ENCODE measurements at places on chromosomes 5 and 9. TPM values are rescaled to one million over a fixed set of nuclear protein-coding genes. Genes with fewer than 3 reads are reported as not detected.

CYFIP2 gene
- total RNA-seq = 2.9 TPM

HNRNPA0 gene
- 33.3 TPM for total RNA-seq

BARHL1 gene
- total RNA-seq = not detected

HTR4 gene
- total RNA-seq = not detected

PCDHGA8 gene
- total RNA-seq = 0.18 TPM

PLPPR1 gene
- not detected for total RNA-seq

TCERG1 gene
- total RNA-seq = 126 TPM

GRCh38 chr9:137460363-137461315, 1.5 kb upstream of the NSMF start:
- no peak for DNase-seq

DNA sequence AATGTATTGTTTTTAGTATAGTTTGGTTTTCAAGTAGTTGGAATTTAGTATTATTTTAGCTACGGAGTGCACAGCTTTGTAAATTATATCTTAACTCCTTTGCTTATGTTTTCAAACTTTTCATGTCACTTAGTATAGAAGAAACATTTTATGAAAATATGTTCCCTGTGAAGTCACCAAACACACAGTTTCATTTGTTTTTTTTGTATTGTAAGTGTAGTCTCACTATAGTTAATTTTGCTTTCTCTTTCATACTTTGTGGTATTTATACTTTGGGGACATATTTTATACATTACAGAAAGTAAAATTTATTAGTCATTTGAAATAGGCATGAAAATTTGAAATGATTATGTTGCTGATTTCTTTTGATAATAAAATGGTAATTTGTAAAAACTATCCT, 5.0 kb downstream of the CHSY3 start:
- no peak for DNase-seq

DNA sequence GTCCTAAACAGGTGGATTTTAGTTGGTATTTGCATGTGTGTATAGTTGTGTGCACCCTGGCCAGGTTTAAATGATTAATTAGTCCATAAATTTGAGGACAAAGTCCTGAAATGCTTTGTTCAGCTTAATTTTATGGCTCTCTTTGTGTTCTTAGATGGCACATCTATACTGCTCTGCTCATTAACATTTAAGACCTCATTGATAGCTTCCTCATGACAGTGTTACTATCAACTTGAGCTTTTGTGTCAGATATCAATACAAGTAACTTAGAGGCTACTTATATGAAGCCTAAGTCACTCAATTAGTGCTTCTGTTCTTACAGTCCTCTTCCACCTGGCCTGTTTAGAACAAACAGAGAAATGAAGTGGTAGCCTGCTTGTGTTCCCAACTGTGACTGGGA, 240.9 kb downstream of the TRPM3 start:
- DNase-seq = no peak

- DNase-seq = no peak
Measured at GRCh38 chr5:176447591-176447977, 601 bp upstream of the FAF2 start.

GRCh38 chr5:170576602-170577535, 73.0 kb downstream of the KCNIP1 start:
- no peak for DNase-seq

DNA sequence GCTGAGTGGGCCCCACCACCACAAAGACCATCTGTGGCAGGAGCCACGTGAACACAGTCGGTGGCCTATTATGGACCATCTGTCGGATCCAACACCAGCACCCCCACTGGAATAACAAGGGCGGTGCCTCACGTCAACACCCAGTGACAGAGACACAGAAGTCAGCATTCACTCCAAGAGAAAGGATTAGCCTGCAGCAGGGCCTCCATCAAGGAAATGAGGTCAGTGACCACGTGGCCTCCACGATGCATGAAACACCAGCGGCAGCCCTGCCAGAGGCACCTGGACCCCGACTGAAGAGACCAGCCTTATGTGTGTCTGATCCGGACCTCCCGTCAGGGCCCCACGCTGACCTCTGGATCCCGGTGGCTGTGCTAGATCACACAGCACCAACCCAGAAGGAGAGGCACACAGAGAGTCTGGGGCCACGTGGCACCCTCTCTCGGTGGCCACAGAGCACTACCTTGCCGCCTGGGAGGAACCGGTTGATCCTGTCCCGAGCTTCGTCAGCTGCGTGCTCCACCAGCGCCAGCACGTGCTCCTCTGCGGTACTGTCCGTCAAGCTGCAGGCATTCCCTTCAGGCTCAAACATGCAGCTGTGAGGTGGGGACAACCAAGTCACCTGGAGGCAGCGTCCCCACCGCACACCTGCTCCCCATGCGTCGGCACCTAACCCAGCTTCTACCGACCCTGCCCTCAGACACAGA, 9.0 kb downstream of the BRD9 start:
- DNase-seq = no peak

GRCh38 chr9:14362175-14362574, 48.2 kb upstream of the NFIB start:
- no peak for DNase-seq

DNA sequence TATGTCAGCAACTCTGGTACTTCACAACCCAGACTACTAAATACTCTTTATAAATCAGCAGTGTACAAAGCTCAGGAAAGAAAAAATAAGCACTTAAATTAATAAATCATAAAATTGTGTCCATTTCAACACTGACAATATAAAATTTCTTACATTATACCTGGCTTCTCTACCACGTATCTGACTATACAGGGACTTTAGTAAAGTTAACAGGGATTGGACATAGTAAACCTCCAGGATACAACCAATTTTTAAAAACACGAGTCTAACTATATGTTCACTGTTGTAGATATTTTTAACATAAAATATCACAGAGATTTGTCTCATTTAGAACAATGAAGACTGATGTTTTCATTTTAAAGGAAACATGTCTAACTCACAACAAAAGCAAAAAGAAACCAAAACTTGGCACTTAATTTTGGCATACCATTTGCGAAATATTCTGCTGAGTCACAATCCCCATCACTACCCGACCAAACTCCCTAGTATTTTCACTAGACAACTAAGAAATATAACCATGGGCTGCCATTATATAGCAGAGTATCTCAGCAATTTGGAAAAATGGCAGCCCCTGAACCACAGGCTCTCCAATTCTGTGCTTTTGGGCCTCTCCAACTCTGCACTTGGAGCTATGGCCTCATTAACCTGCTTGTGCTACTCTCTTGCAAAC, 14.4 kb downstream of the FAM169A start:
- DNase-seq = no peak

- DNase-seq = no peak
Measured at GRCh38 chr5:78504704-78505677, 143.6 kb downstream of the LHFPL2 start.

GRCh38 chr5:147986134-147986757, 77.5 kb upstream of the SPINK5 start:
- DNase-seq = no peak

DNA sequence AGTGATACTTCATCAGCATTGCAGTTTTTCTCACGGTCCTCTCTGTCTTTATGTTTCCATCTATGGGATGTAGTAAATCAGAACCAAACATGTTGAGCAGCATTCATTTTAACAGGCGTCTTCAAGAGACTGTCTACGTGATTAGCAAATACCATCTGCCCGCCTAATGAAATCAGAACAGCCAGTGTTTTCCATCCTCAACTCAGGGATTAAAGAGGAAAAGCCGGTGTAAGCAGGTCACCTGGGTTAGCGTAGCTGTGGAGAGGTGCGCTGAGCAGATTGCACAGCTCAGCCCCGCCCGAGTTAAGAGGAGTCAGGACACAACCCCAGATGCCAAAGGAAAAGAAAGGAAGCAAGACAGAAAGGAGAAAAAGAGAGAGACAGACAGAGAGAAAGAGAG, 54.3 kb upstream of the ANKRD33B start:
- no peak for DNase-seq

GRCh38 chr9:21030389-21031035, 928 bp downstream of the HACD4 start:
- DNase-seq = no peak

GRCh38 chr5:142697356-142698255, 11.7 kb upstream of the FGF1 start:
- no peak for DNase-seq

- DNase-seq = no peak
Measured at GRCh38 chr5:24555229-24555628, 89.5 kb downstream of the CDH10 start.

GRCh38 chr5:123543438-123543837, 31.5 kb downstream of the CSNK1G3 start:
- no peak for DNase-seq

DNA sequence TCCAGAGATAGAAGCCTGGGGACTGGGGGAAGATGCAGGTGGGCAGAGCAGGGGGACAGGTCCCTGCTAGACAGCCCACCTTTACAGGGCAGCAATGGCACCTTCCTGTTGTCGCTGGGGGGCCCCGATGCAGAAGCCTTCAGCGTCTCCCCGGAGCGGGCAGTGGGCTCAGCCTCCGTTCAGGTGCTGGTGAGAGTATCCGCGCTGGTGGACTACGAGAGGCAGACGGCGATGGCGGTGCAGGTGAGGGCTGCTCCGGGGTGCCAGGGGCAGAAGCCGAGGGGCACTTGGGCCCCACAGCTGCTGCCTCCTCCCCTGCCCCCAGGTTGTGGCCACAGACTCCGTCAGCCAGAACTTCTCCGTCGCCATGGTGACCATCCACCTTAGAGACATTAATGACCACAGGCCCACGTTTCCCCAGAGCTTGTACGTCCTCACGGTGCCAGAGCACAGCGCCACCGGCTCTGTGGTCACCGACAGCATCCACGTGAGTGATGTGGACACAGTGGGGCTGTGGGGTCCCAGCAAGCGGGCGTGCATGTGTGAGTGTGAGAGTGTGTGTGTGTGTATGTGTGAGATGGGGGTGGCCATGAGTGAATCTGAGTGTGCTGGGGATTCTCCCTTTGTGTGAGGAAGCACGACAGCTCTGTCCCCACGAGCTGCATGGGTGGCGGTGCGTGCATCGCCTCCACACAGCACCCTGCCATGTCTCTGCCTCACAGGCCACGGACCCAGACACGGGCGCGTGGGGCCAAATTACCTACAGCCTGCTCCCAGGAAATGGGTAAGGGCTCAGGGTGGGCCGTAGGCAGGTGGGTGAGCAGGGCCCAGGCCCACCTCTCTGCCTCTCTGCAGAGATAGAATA, 28.4 kb downstream of the CDHR2 start:
- no peak for DNase-seq

DNA sequence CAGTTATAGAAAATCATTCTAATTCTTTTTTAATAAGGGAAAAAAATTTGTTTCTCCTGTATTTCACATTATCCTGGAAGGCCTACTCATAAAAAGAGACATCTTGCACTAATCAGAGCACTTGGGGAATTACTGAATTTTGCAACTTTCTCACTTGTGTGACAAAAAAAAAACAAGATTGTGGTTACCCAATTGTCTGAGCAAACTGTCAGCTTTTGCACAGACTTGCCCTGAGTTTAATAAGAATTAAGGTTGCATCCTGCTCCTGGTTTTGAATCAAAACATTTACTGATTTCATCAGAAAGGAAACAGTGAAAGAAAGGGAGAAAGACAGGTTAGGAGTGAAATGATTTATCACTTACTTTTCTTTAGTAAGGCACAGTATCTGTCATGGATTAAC, 10.6 kb upstream of the SH3RF2 start:
- no peak for DNase-seq

GRCh38 chr9:129776938-129777768, 24.3 kb upstream of the PTGES start:
- peak; percentile 94 for DNase-seq

- no peak for DNase-seq
Measured at GRCh38 chr9:101333490-101333889, 51.3 kb downstream of the BAAT start.

DNA sequence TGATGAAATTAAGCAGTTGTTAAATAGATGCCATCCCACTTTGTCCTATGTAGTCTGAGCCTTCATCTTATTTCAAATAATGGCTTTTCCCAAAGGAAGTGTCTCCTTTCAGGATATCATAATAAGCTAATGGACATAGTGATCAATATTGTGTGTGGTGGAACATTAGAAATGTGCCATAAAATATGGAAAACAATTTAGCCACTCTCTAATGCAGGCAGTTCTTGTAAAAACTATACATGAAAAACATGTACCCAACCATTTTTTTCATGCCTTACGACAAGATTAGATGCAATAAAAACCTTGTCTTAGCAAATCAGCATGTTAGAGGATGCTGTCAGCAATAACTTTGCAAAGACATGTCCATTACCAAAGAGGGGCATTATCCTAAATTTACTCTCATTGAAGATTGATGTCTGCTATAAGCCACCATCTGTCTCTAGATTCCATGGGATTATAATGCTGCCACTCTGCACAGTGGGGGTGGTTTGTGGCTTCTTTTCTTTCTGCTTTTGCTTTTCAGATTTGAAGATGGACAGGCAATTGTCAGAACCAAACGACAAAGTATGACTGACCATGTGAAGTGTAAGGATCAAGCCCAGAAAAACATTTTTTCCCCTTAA, 724.0 kb upstream of the ZNF608 start:
- DNase-seq = no peak

DNA sequence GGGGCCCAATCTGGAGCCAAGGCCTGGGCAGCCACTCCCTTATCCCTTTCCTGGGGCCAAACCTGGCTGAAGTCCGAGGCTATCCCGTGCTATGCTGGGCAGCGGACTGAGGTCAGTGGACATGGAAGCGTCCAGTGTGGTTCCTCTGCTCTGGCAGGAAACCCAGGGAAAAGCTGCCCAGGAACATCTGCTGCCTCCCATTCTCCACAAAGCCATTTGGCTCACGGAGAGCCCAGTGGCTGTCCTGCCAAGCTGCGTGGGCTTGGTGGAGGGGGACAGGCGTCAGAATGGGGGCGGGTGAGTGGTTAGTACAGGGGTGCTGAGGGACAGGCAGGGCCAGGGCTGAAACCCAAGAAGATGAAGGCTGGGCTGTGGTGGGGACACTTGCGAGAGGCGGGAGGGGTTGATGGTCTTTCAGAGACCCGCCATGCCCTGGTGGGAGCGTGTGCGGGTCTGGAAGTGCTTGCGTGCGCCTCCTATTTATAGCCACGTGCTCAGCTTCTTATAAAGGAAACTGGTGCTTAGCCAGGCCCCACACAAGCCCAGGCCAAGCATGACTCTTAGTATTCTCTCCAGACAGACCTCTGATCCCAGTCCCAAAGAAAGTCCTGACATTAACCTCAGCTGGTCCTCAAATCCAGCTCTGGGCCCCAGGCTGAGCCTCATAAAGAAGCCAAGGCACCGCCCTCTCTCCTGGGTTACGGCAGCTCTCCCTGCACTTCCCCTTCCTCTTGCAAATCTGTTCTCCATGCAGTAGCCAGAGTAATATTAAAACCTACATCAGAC, 9.4 kb upstream of the SLC6A7 start:
- no peak for DNase-seq

Data from K562 (cell line).